Fibroblast of skin of left biceps (primary cell): ENCODE measurements at places on chromosomes 4 and X.

DNA sequence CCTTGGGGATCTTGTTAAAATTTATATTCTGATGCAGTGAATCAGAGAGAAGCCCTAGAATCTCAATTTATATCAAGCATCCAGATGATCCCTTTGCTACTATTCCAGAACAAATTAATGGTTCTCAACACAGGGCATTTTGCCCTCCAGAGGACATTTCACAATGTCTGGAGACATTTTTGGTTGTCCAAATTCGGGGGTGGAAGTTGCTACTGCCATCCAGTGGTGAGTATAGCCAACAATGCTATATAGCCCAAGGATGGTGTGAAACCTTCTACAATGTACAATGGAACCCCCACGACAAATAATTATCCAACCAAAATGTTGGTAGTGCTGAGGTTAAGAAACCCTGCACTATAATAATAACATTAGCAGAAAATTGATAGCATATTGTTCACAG lies 2440.0 kb downstream of the PCDH7 start:
- DNase-seq: peak; percentile 15

DNA sequence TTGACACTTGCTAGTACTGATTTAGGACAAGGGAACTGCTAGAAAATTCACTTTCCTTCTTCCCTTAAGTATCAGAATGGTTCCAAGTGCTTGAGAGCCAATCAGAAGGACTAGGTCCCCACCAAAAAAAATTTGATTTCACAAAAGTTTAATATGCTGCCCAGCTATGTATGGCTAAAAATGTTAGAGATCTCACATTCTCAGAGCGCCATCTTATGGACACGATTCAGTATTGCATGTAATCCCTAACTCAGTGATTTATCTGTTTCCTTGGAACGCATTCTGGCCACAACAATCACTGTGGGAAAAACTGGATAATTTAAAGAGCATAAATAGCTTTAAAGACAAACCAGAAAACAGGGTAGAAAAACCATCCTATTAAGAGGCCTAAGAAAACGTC lies 255.1 kb upstream of the GPC4 start:
- no peak for DNase-seq

- no peak for DNase-seq
These were observed 448.1 kb downstream of the ADGRL3 start for GRCh38 chr4:61648264-61648663.

DNA sequence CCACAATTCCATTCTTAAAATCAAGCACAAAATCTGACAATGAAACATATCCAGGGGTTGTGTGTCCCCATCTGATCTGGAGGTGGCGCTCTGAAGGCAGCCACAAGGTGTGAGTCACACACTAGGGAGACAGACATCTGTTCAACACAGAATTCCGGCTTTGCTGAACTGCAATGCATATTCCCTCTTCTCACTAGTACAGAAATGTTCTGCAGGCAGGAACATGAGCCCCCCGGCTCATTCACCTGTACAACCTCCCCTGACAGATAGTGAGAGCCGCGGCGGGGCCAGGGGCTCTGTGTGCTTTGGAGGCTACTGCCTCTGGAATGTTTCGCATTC lies 41.9 kb downstream of the WDR1 start:
- DNase-seq: no peak

GRCh38 chr4:3336382-3337356 lies 43.8 kb downstream of the RGS12 start:
- DNase-seq: no peak

GRCh38 chrX:53320543-53321229 lies 39.3 kb upstream of the IQSEC2 start:
- DNase-seq: no peak

DNA sequence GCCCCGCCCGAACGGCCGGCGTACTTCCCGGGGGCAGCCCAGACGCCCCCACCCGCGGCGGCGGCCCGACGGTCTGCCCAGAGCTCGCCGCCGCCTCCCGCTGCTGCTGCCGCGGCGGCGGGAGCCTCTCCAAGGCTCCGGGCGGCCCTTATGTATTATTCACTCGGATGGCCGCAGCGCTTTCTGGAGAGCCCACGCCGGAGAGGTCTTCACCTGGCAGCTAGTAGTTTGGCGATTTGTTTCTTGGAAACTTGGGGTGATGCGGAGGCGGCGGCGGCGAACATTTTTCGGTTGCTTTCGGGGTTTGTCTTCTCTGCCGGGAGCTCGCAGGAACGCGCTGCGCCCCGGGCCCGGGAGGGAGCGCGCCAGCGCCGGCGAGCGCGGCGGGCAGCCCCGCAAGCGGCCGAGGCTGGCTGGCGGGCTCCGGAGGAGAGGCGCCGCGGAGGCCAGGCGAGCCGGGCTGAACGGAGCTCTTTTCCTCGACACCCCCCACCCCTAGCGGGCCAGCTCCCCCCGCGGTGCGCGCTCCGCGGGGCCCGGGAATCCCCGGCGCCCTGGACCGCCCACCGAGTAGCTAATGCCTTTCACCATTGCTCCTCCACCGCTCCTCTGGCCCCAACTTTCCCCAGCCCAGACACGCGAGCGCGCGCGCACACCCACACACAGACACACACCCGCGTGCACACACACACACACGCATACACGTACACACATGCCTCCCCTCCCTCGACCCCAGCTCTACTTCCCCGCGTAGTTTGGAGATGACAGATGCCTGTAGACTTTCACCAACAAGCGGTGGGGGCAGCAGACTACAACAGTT lies 113.5 kb downstream of the DHX15 start:
- no peak for DNase-seq

DNA sequence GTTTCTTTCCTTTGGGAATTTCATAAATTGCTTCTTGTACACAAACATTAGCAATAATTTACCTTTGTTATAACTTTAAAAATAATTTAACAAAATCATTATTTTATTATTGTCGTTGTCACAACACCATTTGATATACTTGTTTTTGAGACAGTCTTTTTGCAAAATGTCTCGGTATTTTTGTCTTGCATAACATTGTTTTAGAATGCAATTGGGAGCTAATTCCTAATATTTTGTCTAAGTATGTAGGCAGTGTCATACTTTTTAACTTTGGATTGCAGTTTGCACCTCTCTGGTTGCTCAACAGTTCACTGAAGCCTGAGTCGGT lies 340 bp upstream of the CFAP299 start:
- no peak for DNase-seq

DNA sequence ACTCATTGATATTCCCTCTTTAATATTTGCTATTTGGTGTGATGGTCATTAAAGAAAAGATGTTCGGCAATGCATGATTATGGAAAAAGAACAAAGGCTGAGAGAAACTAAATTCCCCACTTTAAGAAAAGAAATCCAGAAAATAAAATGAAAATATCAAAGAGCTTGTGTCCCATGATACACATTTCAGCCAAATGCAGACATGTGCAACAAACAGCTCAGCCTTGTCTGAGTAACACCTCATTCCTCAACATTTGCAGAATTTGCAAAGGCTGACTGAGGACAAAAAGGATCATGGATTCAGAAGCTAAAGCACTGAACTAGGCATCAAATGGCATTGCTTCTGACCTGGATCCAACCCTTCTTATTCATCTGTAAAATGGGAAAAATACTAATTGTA lies 281.0 kb downstream of the RAB28 start:
- no peak for DNase-seq

GRCh38 chr4:20391198-20391597 lies 139.5 kb downstream of the SLIT2 start:
- DNase-seq: peak; percentile 57

DNA sequence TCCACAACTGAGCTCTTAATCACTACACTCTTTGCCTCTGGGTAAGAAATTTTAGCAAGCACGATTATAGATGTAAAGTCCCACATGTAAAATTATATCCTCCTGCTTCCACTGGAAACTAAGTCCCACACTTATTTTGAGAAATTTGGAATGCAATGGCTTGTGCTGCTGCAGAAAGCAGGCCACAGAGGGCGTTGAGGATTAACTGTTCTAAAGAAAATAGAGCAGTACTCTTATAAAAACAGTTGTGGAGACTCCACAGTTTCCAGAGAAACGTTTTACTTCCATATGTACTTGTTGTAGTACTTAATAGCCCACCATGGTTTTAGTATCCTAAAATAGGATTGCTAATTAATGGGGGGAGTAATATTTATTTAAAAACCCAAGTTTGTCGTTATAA lies 1.7 kb upstream of the CENPC start:
- DNase-seq: no peak

DNA sequence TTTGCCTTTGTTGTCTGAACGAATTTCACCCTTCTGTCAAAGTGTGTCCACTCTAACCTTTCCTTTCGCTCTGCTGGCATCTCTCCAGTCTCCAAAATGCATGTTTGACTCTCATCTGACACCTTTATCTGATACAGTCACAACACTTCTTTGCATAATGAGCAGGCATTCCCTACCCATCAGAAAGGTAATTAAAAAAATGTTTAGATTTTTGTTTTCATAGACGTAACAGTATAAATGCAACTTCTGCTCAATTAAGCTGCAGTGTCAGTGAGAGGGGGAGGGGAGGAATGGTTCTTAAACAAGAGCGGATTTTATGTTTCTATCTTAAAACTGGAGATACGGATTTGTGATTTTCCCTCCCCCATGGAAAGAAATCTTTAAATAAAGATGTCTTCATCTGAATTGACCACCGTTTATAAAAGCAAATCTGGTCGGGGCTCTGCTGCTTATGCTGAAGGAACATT lies 70.2 kb downstream of the CXXC4 start:
- DNase-seq: no peak

- no peak for DNase-seq
These were observed 845 bp downstream of the ZAR1 start for GRCh38 chr4:48490680-48491513.

DNA sequence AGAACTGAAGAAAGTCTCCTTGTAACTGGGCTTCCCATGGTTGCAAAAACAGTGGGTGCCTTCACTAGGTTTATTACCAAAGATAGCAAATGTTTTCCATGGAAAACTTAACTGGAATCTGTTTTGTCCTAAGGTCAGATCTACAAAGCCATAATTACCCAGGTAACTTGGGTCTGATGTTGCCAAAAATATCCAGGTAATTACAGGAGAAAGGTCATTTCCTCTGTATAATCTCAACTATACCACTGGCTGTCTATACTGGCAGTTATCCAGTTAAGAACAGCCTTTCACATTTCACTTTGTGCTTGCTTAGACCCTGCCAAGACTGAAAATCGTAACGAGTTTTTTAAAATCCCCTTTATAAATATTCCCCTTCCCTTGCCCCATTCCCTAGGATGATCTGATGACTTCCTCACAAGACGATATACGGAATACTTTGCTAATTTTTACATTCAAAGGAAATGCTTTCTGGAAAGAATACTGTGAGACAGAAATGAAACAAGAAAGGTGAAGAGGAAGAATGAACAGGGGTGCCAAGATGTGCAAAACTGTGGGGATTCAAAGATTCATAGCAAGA lies 105.5 kb downstream of the MAML3 start:
- no peak for DNase-seq

GRCh38 chr4:116180157-116180601 lies 905.2 kb downstream of the TRAM1L1 start:
- DNase-seq: no peak

DNA sequence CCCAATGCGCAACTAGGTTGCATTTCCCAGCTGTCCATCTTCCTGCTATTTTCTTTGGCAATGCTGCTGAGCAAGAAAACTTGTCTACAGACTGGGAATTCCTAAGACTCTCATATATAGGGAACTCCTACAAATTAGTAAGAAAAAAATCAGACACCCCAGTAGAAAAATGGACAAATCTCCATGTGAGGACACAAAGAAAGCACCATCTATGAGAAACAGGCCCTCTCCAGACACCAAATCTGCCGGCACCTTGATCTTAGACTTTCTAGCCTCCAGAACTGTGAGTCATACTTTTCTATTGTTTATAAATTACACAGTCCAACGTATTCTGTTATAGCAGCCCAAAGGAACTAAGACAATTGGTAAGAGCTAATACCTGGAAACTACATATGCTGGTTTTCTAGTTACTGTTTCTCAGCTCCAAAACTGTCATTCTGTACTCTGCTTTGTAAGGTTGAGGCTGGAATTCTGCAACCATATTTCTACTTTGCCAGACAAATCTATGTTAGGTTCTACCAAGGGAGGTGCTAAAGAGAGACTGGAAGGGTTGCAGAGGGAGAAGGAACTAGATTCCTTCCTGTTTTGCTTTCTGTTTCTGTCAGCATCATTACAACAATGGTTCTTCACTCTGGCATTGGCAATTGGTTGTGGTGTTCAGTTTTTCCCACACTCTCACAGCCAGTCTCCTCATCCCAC lies 35.7 kb upstream of the FAM241A start:
- no peak for DNase-seq

DNA sequence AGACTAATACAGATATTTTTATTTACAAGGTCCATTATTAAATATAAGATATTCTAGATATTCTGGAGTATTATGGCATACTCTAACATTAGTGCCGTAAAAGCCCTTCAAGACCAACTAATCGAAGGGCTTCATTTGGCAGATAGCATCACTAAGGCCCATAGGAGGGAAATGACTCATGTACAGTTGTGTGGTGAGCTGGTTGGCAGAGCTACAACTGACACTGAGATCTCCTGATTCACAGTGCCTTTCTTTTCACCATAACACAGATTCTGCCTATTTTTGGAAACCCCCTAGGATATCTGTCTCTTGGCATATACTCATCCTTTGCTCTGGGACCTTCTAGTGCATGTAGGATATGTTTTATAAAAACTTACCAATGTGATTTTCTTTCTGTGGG lies 201.7 kb upstream of the AFF2 start:
- DNase-seq: no peak

GRCh38 chr4:114272226-114272625 lies 292.8 kb upstream of the ARSJ start:
- peak; percentile 90 for DNase-seq

- no peak for DNase-seq
These were observed 56.4 kb downstream of the UBE2K start for GRCh38 chr4:39754309-39754708.

- no peak for DNase-seq
These were observed 36.1 kb upstream of the RNF150 start for GRCh38 chr4:141169391-141169790.

DNA sequence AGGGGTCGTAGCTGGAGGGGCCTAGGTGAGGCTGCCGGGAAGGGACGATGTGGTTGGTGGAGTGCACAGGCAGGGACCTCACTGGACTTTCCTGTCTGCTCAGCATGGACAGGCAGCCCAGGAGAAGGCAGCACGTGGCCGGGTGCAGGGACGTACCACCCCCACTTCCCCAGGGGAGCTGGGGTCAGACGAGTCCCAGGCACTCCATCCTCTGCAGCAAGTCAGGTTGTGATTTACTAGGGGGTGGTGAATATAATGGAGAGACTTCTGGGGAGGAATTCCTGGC lies 1.5 kb upstream of the CTBP1 start:
- DNase-seq: no peak

DNA sequence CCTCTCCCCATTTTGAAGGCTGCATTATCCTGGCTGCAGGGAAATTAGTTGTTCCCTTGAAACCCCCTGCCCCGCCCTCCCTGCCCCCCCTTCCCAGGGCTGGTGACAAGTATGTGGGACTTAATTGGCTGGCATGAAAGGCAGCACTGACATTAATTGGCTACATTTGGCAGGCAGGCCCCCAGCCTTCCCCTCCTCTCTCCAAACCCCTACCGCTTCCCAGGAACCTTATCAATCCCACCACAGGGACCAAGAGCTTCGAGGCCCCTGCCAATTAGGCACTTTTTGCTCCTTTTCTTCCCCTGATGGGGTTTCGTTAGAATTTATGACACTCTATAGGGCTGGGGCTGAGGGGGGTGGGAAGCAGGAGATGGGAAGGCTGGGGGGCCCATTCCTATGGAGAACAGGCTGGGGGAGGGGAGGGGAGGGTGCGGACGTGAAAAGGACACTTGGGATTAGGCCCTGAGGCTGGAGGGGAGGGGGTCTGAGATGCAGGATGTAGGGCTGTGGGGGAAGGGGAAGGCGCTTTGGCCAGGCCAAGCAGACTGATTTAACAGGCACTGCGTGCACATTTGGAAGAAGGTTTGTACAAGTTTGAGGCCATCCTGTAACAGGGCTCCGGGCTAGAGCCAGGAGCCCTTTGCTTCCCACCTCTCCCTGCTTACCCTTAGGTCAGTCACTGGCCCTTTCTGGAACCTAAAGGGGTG lies 52.2 kb downstream of the EFNB1 start:
- DNase-seq: no peak
